ENCODE measurements at places on chromosomes 1 and 21.

DNA sequence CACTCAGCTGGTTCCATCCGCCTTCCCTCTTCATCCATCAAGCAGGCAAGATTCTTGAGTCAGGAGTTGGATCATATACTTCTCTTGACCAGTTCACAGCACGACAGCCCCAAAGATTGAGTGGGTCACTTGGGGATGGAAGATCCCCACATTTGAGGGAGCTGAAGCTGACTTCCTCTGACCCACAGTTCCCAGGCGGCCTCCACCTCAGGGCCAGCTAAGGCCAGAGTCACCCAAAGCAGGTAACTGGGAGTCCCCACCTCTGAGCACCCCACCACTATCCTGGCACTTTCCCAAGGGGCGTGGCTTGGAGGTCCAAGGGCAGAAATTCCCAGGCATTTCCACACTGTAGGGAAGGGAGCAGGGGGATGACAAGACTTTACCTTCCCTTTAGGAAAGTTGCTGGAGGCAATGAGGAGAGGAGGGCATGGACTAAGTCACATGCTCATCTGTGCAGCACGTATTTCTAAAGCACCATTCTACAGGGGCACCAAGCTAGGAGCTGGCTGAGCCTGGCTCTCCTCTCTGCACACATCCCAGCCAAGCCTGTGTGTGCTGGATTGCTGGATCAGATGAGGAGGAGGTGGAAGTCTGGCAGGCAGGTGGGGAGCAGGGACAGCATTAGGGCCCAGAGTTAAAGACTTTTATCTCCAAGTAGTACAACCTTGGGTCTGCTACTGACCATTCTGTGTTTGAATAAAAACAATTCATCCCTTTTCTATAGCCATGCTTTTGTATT is 1.3 kb upstream of the RD3 start:
- H3K4me3 ChIP-seq = no peak overlapping the region
- no peak for DNase-seq
- peaks cover 37% of the 10 kb centered on the region for H3K4me1 ChIP-seq
- peaks cover 22% of the 10 kb centered on the region for H3K27me3 ChIP-seq
- H3K36me3 ChIP-seq = no peaks in the 10 kb centered on the region

DNA sequence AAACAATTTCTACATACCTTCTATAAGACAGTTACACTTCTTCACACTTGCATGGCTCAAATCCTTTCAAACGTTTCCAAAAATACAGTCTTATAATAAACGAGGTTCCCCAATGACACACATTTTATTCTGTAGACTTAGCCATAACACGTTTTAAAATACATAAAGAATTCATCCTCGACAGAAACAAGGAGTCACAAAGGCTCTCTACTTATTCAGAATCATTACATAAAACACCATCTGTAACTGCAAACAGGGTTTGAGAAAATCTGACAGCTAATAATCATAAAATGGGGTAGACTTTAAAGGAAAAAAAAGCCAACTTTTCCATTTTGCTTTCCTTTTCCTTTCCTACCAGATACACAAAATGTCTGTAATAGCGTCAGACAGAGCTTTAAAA is 1.8 kb downstream of the PIK3R3 start:
- H3K4me1 ChIP-seq = peaks cover 39% of the 10 kb centered on the region
- peaks cover 14% of the 10 kb centered on the region for H3K36me3 ChIP-seq
- no peaks in the 10 kb centered on the region for H3K27me3 ChIP-seq
- H3K4me3 ChIP-seq = peak overlapping the region; percentile 98
- no peak overlapping the region for H3K27ac ChIP-seq

GRCh38 chr21:19999369-20000272 is 998.6 kb upstream of the NCAM2 start:
- DNase-seq = no peak
- H3K27me3 ChIP-seq = no peaks in the 10 kb centered on the region
- H3K36me3 ChIP-seq = peaks cover 5% of the 10 kb centered on the region

DNA sequence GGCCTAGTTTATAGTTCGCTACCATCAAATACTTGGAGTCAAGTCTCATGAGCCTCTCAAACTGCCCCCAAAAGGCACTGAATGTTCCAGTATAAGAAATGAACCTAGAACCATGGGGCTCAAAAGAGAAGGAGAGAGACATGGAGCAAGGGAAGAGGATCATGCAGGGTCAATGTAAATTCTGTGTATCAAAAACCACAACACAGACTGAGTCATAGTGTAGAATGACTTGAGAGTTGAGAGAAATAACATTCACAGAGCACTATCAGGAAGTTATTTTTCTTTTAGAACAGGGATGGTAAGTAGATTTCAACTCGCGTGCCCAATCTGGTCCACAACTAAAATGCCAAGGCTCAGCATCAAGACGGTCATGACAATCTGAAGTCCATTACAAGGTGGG is 59.8 kb downstream of the GNG12 start:
- H3K36me3 ChIP-seq = peaks cover 34% of the 10 kb centered on the region
- H3K27me3 ChIP-seq = peaks cover 7% of the 10 kb centered on the region
- DNase-seq = no peak
- no peak overlapping the region for H3K27ac ChIP-seq

DNA sequence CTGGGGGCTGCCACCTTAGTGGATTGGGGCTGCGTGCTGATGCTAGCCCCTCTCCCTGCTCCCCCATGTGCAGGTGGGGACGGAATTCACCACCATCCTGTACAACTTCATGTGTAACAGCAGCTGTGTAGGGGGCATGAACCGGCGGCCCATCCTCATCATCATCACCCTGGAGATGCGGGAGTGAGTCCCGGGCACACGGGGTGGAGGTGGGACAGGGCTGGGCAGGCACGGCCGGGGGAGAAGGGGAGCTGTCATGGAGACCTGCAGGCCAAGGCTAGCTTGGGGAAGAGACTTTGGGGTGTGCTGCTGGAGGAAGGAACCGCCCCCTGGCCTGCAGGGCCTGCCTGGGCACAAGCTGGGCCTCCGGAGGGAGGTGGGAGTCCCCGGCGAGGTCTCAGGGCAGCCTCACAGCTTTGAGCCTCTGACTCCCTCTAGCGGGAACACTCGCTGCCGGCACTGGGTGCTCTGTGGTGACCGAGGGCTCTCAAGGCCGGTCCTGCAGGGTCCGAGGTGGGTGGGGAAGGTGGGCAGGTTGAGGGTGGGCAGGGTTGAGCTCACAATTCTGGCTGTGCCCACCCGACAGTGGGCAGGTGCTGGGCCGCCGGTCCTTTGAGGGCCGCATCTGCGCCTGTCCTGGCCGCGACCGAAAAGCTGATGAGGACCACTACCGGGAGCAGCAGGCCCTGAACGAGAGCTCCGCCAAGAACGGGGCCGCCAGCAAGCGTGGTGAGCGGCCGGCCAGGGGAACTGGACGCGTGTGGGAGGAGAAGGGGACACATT is 25.0 kb upstream of the CCDC27 start:
- H3K4me3 ChIP-seq = no peak overlapping the region
- peak; percentile 58 for DNase-seq
- no peaks in the 10 kb centered on the region for H3K36me3 ChIP-seq
- H3K27ac ChIP-seq = no peak overlapping the region
